ENCODE measurements at places on chromosomes 11 and 22.
A peak's percentile ranks its signal among the peaks of the same experiment; 100 is the strongest.

GRCh38 chr11:98289617-98290263 is 731.0 kb upstream of the CNTN5 start:
- DNase-seq = no peak

- DNase-seq = no peak
Measured at GRCh38 chr11:47552056-47552565, 821 bp downstream of the CELF1 start.

- no peak for DNase-seq
Measured at GRCh38 chr22:44839061-44839460, 86.7 kb downstream of the ARHGAP8 start.

- no peak for DNase-seq
Measured at GRCh38 chr11:109998921-109999320, 94.3 kb upstream of the ZC3H12C start.

GRCh38 chr11:46389450-46390330 is 1.9 kb downstream of the CHRM4 start:
- DNase-seq = no peak

DNA sequence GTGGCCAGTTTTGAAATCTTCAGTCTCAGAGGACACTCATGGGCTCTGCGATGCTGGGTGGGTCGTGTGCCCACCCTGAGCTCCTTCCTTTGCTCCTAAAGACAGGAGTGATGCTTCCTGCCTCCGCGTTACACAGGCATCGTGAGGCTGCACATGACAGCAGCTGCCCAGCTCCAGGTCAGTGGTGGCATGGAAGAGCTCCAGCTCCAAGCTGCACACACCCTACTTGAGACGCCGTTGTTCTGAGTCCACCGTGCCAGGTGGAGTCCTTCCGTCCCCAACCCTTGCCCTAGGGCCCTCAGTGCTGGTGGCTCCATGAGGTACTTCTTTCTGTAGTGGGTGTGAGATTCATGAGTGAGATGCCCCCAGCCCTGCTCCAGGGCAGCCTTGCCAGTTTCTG is 794.1 kb downstream of the BRD1 start:
- DNase-seq = no peak

GRCh38 chr11:8959546-8960166 is 4.6 kb downstream of the TMEM9B start:
- no peak for DNase-seq

GRCh38 chr22:39254789-39255298 is 10.1 kb upstream of the PDGFB start:
- peak; percentile 26 for DNase-seq

DNA sequence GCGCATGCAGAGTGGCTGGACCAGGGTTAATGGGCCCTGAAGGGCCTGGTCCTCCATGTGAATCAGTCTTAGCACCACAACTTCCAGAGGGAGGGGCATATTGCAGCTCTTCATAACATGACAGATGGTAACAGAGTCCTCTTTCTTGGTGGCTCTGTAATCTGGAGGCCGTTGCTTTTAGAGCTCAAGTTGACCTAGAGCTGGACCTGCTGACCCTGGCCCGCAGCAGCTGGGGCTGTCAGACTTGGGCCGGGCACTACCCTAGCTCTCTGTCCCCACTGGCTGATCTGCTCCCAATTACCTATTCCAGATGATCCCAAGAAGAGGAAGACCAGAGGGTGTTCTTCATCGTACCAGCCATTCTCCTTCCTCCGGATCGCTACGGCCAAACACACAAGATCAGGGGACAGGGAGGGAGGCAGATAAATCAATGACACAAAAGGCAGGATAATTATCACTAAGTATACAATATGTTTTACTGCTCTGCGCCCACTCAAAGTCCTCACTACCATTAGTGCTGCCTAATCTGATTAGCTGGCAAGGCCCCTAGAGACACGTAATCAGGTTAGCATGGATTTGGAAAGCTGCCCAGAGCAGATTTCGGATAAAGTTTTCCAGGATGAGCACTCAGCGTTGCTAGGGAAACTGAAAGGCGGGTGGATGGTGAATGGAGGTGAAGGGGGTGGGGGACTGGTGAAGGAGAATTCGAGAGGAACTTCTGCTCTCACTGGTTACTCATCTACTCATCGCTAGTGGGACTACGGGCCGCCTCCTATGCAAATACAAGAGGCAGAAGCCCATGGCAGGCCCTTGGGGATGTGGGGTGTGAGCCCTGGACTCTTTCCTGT is 64.5 kb upstream of the PHOX2A start:
- DNase-seq = no peak

DNA sequence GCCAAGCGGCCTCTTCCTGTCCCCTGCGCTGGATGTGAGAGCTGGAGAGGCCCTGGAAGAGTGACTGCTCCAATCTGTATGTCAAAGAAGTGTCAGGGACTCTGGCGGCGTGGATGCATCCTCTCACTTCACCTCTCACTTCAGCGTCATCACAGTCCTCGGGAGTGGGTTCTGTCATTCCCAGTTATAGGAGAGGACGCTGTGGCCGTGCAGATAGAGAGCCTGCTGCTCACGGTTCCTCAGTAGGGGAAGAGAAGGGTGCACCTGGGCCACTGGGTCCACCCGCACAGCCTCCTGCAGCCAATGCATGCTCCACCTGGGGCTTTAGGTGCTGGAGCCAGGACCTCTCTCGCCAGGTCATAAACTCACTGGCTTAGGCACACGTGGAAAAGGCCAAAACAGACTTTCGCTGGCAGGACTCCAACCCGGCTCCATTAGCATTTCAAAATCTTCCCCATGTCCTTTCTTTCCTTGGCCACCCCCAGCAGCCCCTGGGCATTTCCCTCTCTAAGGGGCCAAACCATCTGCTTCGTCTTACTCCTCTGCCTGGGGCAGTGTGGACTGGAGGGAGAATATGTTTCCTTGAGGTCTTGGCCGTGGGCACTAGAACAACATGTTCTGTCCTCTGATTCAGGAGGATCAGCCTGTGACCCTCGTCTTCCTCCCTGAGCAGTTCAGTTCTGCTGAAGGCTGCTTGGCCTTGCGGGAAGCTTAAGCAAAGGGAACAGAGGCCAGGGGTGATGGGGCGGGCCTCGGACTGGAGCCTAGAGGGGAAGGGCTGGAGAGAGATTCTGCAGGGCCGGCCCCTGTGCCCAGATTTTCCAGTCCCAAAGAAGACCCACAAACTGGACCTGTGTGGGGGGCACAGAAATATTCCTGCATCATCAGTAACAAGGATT is 57.8 kb downstream of the ST14 start:
- DNase-seq = no peak

Data from stimulated activated CD4-positive, alpha-beta T cell treated with anti-CD3 and anti-CD28 coated beads, TNF-alpha, amount 100 ng/mL, for 4 hours (primary cell).